ENCODE measurements at places on chromosomes 6 and 20. TPM values are rescaled to one million over a fixed set of nuclear protein-coding genes. Genes with fewer than 3 reads are reported as not detected.

- no peak overlapping the region for H3K4me3 ChIP-seq
- H3K36me3 ChIP-seq: no peaks in the 10 kb centered on the region
- H3K27me3 ChIP-seq: no peaks in the 10 kb centered on the region
- H3K27ac ChIP-seq: no peak overlapping the region
Observed at GRCh38 chr6:103870970-103871369, 988.7 kb downstream of the HACE1 start.

DNA sequence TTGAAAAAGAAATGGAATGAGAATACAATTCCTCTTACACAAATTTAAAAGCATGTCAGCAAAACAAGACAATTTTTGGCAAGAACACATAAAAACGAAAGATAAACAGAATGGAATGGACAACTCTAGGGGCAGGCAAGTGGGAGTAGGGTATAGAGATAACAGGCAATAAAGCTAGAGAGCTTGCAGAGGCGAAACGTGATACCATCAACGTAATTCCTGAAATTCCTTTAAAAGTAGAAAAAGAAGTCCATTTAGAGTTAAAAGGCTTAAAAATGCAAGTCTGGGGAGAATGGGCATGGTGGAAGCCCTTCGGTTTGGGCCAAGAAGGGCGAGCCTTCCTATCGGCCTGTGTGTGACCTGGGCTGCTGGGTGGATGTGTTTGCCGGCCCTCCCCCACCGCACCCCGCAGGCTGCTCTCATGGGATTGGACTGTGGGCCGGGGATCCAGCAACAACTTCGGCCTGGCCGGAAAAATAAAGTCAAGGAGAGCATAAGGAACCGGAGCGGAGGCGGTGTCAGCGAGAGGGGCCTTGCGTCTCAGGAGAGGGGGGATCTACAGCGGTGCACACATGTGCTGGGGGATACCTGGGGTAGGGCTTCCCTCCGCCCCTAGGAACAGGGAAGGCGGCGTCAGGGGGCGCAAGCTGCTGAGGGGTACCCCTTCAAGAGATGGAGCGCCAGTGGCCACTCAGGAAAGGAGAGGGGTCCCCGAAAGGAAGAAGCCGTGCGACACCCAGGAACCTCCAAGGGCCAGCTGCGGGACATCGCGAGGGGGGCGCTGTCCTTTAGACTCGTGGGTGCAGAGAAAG lies 4.1 kb downstream of the TMEM239 start:
- H3K36me3 ChIP-seq: no peaks in the 10 kb centered on the region
- H3K27me3 ChIP-seq: peaks cover 14% of the 10 kb centered on the region
- peak; percentile 16 for DNase-seq
- no peak overlapping the region for H3K4me3 ChIP-seq

DNA sequence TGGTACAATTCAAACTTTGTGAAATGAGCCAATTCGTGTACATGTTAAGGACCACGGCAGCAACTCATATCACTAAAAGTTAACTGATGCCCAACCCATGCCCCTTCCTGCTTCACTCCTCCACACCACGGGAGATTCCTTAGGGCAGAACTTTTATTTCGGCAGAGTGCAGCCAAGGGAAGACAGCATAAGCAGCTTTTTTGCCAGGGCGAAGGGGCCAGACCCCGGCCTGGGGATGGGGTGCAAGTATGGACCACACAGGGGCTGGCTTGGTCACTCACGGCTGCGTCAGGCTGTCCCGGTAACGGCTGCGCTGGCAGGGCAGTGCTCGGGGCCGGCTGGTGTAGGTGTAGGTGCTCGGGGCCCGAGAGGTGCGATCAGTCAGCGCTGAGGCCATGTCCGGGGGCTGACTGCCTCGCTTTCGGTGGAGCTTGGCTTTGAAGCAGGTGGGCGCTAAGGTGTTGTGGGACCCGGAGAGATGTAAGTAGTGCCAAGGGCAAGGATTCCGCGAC lies 792 bp downstream of the RSPH3 start:
- no peak for DNase-seq
- peak overlapping the region; percentile 42 for H3K4me3 ChIP-seq
- H3K27me3 ChIP-seq: no peaks in the 10 kb centered on the region

SLC22A2 gene
- total RNA-seq: not detected

- no peaks in the 10 kb centered on the region for H3K36me3 ChIP-seq
- no peaks in the 10 kb centered on the region for H3K27me3 ChIP-seq
- H3K4me3 ChIP-seq: no peak overlapping the region
- DNase-seq: no peak
- no peaks in the 10 kb centered on the region for H3K4me1 ChIP-seq
Observed at GRCh38 chr20:2340136-2340535, 40.6 kb upstream of the TGM6 start.

Measured in adrenal gland (tissue), 19 donors.